ENCODE measurements at places on chromosomes 12 and 14.
A peak's percentile ranks its signal among the peaks of the same experiment; 100 is the strongest.

GRCh38 chr12:113263431-113263963, 42.2 kb downstream of the TPCN1 start:
- no peak for DNase-seq

GRCh38 chr12:103820361-103820760, 20.7 kb downstream of the NT5DC3 start:
- DNase-seq = no peak

DNA sequence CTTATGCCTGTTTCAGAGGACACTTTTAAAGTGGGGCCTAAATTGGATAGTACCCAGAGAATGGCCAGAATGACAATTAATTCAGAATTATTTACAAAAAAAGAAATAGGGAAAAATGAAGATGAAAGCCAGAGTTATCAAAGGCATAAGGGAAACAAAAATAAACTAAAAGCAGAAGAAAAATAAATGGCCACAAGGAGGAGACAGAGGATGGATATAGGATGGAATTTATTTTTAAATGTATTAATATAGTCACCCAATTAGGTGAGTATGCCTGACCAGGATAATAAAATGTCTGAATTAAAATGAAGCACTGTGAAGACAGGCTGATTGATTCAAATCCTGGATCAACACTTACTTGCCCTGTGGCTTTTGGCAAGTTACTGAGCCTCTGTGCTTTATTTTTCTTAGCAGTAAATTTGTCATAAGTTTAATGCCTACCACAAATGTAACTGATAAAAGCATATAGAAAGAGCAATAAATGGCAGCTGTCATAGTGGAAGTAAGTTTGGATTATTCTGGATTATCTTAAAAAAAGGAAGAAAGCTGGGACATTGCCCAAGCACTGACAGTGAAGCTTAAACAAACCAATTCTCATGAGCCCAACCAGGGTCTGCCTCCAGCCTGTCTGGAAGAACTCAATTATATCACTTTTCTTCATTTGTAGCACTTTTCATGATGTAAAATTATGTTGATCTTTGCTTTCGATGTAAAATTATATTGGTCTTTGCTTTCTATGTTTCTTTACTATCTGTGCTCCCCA, 3.5 kb downstream of the CLEC9A start:
- no peak for DNase-seq

- DNase-seq = no peak
Measured at GRCh38 chr12:68871921-68872320, 61.0 kb downstream of the CPM start.

DNA sequence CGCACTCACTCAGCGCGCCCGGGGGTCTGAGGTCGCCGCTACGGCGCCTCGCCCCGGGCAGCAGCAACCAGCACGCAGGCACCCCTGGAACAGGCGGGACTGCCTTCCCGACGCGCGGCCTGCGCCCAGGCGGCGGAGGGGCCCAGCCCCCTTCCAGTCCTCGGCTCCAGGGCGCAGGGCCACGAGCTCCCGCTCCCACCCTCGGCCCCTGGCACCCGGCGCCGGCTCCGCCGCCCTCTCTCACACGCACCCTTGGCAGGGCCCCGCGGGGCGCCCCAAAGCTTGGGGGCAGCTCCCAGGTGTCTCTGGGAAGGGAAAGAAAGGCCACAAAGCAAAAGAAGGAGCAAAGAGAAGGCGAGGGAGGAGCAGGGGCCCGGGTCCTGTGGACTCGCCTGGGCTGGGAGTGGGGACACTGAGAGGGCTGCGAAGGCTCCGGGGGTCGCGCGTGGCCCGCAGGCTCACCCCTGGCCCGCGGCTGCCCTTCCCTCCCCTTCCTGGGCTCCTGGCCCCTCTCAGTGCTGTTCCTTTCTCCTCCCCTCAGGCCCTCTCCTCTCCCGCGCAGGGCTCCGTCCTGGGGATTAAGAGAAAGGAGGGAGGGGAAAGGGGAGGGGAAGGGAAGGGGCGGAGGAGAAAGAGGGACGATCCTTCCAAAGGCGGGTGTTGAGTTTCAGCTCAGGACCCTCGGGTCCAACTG, 907 bp upstream of the EFS start:
- DNase-seq = peak; percentile 89

DNA sequence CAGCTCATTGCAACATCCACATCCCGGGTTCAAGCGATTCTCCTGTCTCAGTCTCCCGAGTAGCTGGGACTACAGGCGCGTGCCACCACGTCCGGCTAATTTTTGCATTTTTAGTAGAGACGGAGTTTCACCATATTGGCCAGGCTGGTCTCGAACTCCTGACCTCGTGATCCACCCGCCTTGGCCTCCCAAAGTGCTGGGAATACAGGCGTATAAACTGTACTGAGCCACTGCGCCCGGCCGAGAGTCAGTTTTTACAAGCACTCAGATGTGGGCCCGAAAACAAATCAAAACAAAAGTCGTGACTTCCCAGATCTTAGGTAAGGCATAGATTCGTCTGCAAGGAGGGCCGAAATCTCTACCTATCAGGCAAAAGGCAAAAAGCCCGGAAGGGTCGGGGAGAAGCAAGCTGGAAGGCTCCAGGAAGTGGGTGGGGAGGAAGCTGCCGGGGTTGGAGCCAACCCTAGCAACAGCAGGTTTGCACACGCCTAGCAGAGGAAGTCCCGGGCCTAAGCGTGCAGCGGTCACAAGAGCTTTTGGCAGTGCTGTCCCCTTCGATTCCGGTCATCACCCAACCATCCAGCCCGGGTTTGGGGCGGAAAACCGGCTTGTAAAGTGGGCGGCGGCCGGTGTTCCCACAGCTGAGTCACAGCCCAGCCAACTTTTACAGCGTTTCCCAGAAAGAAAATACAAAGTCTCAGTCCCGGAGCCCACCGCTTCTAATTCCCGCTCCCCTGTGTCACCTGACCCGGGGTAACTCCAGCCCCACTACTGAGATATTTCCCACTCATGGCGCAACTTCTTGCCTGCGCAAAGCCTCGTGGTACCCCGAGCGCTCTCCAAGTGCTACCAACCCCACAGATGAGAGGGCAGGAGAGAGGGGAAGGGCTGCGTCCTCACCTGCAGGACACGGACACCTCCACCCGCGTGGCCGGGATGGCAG, 583 bp downstream of the CPNE8 start:
- DNase-seq = peak; percentile 33

DNA sequence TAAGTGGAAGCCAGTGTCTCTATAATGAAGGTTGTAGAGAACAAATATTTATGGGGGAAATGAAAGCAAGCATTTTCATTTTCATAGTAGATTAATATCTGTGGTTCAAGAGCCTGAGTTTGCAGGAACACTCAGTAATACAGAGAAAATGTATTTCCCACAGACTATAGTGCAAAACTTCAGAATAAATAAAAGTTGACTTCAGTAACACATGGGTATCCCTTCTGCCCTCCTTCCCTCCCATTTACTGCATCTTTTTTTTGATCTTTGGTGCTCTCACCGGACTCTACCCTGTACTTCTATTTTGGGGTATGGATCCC, 75.3 kb upstream of the AMN1 start:
- no peak for DNase-seq

DNA sequence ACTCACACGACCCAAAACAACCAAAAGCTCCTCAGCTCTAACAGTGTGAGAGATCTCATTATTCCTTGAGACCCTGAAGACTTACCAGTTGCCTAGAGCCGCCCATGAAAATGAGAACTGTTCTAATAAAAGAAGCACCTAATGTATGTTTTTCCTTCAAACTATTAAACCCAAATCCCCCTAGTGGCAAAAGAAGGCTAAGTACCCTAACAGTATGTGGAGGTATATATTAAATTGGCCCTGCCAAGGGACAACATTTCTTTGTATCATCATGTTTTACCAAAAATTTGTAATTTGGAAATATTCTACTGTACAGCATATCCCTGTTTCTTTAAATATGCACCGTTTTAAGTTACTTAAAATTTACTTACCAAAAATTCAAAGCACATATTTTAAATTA, 38.0 kb upstream of the PPFIA2 start:
- DNase-seq = no peak

GRCh38 chr12:31914927-31915326, 44.3 kb upstream of the RESF1 start:
- DNase-seq = no peak

GRCh38 chr12:8909752-8910151, 4.6 kb upstream of the PHC1 start:
- DNase-seq = no peak

GRCh38 chr12:53974084-53975063, at the start of gene HOTAIR:
Gene HOTAIR, minus strand, starts transcription at chr12:53974954.
- DNase-seq = no peak

- no peak for DNase-seq
Measured at GRCh38 chr12:85740186-85740585, 96.0 kb downstream of the RASSF9 start.

- DNase-seq = no peak
Measured at GRCh38 chr14:89926694-89927093, 27.8 kb downstream of the EFCAB11 start.

- no peak for DNase-seq
Measured at GRCh38 chr12:83389237-83389996, 702.7 kb downstream of the TMTC2 start.

DNA sequence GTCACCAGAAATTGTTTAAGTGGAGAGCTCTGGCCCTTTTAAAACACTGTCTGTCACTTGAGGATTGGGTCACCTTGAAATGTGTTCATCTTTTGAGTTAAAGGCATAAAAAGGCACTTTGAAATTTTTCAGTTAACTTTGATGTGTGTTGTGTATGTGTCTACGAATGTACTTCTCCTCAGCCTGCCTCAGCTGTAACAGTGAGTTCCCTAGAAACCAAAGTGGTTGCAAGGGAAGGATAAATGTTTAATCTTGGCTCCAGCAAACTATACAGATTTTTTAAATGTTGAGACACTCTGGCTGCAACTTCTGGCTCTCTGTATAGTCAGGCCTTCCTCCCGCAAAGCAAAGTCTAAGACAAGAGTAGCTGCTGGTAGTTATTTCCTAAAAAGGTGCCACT, 8.3 kb downstream of the DERA start:
- DNase-seq = no peak

DNA sequence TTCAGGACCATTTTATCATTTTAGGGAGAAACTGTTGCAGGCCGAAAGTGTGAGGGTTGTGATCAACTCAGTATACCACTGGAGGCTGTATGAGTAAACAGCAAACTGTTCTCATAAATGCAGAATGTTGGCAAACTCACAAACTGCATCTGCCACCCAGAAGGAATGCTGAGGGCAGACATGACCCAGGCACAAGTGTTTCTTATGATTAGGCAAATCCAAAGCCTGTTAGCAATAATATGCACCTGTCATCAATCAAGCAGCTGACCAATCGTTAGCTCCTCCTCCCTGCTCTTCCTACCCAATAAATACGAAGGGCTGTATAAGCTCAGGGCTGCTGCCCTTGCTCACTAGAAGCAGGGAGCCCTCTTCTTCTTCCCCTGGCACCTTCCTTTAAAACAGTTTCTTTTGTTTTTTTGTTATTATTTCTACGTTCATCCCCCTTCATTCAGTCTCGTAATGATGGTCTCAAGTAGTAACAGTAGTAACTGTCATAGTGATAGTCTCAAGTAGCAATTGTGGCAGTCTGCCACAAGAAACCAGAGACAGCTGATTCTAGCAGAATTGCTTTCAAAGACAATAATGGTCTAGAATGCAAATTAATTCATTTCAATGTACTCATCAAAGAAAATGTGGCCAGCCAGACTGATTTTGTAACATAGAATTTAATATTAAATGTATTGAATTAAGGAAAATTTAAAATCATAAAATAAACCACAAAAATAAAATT, 15.2 kb upstream of the CCDC175 start:
- no peak for DNase-seq
